ENCODE measurements at places on chromosomes 3 and 15.

DNA sequence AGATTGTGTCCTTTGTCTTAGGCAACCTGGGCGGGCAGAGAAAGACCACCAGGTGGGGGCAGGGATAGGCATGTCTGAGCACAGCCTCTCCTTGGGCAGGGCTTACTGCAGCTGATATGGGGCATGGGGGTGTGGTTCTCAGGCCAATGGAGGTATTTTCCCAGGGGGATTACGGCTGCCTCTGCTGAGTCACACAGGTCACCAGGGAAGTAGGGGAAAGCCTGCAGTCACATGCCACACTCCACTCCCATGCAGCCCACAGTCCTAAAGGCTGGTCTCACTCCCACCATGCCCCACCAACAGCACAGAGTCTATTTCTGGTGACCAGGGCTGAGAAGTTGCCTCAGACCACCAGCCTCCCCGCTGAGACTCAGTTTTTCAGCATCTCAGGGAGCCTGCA, 466.4 kb downstream of the DIPK2A start:
- DNase-seq: no peak

DNA sequence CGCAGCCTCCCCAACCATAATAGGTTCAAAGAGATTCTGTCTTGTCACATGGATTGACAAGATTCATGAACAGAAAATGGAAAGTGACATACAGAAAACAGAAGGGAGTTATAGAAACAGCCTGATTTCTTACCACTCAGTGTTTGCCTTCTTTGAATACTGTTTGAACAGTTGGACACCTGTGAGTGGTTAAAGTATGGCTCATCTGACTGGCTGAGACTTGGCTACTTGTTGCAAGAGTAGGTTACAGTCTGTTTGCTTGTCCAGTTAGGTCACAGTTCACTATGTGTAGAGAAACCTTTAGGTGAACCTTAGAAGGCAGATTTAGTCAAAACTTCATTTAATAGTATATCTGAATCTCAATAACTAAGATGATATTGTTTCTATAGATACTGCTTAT, 1003.9 kb upstream of the EPHA6 start:
- DNase-seq: no peak

- no peak for DNase-seq
Observed at GRCh38 chr3:187964760-187965159, 189.2 kb upstream of the LPP start.

DNA sequence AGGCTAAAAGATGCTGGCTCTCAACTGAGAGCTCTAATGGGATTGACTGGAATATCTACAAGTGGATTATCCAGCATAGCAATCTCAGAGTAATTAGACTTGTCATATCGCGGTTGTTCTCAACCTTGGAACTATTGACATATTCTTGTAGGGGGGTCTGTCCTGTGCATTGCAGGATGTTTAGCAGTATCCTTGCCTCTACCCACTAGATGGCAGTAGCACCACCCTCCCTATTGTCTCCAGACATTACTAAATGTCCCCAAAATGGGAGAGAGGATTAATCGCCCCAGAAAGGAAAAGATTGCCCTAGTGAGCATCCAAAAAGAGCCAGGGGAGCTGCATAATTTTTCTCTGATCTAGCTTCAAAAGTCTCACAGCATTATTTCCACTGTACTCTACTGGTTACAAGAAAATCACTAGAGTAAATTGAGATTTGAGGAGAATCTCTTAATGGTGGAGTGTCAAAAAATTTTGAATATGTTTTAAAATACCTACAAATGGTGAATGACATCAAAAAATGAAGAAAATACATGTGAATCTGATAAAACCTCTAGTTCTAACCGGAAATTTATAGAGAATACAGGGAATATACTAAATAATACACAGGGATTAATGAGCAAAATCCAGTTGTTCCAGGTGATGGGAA, 388.2 kb upstream of the AGTR1 start:
- DNase-seq: no peak

GRCh38 chr15:39471785-39472574, 108.9 kb upstream of the THBS1 start:
- DNase-seq: no peak

- no peak for DNase-seq
Observed at GRCh38 chr3:15953841-15954240, 156.1 kb upstream of the ANKRD28 start.

DNA sequence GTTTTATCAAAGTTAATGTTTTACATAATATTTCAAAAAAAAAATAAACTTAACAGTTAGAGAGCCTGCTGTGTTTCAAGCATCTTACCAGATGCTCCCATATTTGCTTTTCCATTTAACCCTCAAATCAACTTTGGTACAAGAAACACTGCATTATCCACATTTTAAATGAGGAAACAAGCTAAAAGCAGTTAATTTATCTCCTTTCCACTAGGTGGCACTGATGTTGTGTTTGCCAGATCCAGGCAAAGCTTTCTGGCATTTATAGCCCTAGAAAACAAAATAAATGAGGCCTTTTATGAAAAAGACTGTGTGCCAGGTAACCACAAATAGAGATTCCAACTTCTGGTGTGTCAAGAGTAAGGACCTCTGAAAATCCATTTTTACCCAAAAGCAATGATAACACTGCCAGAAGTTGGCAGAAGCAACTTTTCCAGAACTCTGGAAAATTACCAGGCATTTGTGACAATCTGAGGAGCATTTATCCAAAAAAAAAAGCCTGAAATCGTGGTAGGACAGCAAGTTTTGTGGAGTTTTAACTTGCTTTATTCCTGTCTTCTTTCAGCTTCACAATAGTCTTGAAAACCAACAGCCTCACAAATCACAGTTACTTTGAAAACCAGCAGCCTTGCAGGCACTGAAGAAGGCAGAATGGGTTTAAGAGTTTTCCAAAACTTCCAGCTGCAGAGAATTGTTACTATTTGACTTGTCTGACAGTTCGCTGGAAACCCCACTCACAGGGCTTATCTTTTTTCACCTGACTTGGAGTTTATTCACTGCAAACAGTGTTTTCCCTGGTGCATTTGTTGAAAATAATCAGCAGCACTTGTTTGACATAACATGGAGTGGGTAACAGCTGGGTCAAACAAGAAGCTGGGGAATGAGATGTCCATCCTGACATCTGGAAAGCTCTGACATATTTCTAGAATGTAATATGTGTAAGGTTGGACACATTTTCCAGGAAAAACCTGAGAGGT, 9.2 kb downstream of the FAM162A start:
- DNase-seq: no peak

GRCh38 chr3:160143482-160143881, 81.7 kb upstream of the C3orf80 start:
- DNase-seq: no peak

- no peak for DNase-seq
Observed at GRCh38 chr3:123054931-123055330, 11.9 kb upstream of the PDIA5 start.

DNA sequence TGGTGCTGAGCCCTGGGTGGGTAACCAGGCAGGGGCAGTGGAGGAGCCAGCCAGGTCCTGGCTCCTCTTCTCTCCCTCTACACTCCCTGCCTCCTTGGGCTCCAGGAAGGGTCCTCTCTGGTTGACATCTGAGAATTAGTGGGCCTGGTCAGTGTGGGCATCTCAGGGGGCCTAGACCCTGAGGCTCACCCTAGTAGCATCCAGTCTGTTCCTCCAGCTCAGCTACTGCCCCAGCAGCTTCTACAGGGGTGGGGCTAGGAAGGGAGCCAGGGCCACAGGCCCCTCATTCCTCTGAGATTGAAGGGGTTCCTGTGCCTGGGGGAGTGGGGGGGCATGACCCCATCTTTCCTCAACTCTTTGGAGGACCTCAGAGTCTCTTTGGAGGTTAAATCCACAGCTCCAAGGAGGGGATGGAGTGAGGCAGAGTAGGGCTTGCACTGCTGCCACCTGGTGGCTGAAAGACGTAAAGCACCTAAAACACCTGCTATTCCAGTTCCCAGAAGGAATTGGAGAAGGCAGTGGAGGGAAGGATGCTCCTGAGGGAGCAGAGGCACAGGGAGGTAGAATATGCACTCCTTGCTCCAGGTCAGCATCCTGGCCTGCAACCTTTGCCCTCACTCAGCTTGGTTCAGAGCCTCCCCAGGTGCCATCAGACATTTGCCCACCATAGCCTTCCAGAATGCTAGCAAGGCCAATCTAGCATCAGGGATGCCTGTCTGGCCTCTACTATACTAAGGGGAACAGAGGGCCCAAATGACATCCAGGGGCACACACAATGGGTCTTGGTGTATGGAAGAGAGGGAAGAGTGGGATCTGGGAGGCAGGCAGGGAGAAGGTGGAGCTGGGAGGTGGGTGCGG, 25.1 kb downstream of the C3orf18 start:
- peak; percentile 56 for DNase-seq

- DNase-seq: no peak
Observed at GRCh38 chr3:196287090-196287439, 461 bp downstream of the PCYT1A start.

GRCh38 chr15:60964527-60964926, 264.6 kb downstream of the RORA start:
- no peak for DNase-seq

GRCh38 chr3:175857666-175858270, 998.6 kb downstream of the NAALADL2 start:
- DNase-seq: no peak

GRCh38 chr3:45686850-45687249, 2.3 kb upstream of the SACM1L start:
- DNase-seq: no peak

DNA sequence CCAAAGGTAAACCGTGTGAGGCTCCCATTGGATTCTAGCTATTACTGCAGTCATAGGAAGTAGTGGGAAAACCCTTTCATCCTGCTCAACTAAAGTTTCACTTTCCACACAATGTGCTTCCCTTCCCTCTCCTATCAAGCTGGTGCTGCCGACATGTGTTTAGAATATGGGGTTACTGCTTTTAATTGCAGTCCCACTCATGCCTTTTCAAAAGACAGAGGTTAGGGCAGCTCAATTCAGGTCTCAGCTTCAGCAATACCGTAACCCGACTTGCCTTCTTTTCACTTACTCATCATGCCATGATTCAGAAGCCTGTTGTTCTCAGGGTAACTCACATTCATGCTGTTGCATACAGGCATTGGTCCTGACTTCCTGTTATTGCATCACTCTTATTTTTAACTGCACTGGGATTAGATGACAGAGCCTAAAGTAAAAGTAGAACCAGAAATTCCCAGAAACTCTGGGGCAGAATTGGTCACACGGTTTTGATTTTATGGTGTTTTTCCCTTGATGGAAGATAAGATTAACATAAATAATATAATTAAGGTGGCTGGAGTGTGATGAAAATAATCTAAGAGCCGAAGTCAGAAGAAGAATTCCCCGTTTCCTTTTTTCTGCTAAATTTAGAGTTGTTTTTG, 45.7 kb downstream of the C2CD4B start:
- DNase-seq: no peak

GRCh38 chr3:161343986-161344385, 27.3 kb downstream of the SPTSSB start:
- DNase-seq: no peak

DNA sequence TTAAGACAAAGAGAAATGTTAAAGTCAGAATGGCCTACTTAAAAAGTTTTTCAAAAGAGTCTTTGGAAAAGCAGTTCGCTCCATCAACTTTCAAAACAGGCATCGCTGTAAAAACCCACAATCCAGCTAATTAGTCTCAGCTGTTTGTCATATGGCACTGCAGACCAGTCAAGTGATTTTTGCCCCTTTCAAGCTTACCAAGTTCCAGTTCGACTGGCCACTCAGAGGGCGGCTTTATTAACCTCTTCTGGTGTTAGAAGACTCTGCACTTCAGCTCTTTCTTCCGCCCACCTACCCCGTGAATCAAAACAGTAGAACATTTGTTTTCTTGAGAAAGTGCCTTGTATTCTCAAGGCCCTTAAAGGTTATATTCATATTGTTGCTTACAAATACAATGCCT, 19.3 kb downstream of the RAB27A start:
- no peak for DNase-seq

DNA sequence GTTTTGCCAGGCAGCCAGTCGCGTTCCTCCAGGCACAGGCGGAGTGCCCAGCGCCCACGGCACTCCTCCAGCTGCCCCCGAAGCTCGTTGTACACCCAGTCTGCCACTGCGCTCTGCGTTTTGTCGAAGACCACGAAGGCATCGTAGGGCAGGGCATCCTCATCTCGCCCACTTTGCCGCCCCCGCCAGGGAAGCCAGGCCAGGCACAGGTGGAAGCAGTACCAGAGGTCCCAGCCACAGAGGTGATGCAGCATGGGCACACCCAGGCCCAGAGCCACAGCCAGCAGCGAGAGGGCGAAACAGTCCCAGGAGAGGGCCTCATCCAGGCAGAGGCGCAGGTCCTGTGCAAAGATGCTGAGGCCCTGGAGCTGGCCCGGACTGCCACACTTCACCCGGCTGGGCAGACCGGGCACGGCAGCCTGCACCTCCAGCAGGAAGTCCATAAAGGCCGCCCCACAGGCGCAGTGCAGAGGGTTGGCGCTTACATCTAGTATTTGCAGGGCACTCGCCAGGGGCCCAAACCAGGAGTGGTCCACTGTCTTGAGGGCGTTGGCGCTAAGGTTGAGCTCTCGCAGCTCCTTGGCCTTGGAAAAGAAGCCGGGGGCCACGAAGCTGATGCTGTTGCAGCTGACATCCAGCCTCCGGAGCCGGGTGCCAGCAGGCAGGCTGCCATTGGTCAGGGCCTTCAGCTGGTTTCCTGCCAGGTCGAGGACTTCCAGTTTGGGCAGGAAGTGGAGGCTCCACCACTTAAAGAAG, 3.7 kb downstream of the TLR9 start:
- DNase-seq: no peak

DNA sequence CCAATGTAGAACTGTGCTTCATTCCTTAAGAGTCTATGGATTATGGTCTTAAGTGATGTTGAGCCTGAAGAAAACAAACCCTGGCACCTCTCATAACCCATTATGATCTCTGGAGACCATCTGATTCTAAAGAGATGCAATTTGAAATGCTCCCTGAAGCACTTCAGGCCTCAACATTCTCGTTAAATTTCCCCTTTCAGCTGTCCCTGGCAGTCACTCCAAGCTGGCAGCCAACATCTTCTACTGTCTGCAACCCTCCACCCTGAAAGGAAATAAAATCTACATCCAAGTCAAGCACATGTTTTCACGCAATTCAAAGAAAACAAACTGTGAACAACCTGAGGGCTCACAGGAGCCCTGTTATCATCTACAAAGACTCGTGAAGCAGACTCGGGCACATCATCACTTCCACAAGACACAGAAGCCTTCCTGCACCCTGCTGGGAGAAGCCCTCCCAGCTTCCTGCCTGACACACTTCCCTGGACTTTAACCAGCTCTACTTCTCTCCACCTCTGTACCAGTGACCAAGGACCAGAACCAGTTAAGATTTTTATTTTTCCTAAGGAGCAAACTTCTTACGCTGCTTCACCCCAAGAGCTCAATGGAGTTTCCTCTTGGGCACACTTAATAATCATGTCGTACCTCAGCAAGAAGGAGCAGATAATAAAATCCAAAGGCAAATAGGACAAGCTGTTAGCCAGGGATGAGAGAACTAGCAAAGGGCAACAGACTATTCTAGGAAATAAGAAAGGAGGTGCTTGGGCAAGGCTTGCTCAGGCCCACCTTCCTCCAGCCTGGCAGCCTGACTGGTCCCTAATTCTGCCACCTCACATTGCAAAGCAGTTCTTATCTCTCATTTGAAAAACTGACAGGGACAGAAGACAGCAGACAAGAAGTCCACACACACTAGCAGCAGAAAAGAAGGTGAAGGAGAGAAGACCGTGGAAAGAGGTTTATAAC, 67.1 kb downstream of the MAGI1 start:
- no peak for DNase-seq

GRCh38 chr3:133457465-133458067, 57.7 kb downstream of the BFSP2 start:
- no peak for DNase-seq

- DNase-seq: no peak
Observed at GRCh38 chr3:125163739-125164601, 48.6 kb downstream of the SLC12A8 start.
